ENCODE measurements at places on chromosomes 3 and 15.

GRCh38 chr15:87949151-87949574, 307.4 kb downstream of the NTRK3 start:
- DNase-seq = no peak

DNA sequence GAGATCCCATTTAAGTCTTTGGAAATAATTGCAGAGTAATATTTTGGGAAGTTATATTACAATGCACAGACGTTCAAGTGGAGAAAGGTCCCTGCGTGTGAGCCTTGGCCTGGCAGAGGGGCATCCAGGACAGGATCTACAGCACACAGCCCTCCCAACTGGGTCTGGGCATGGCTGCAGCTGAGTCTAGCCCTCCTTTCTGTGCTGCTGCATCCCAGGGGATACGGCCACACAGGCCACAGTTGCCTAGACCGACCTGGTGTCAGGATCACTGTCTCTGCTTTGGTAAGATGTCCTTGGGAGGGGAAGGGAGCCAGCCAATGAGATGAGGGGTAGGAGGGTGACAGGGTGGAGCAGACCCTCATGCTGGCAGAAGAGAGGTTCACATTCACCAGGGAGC, 46.1 kb downstream of the APBA2 start:
- DNase-seq = no peak

DNA sequence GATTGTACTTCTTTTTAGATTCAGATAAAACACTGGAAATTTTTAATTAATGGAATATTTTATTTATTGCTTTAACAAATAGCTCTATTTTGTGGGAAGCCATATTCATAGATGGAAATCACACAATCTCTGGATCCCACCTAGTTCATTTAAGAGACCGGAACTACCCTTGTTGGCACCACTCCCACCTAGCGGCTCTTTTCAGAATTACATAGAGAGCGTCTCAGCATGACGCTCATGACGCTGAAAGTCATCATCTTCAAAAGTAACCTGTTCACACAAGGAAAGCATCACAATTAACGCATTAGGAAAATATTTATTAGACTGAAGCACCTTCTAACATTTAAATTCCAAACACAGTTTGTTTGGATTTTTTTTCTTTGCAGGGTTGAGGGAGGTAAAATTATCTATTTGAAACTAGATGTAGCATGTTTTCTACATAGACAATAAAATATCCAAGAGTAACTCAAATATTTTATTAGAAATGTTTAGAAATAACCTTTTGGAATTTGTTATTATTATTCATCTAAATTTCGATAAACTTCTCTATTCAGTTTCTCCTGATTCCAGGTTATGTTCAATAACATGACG, 214.9 kb upstream of the ARRDC4 start:
- no peak for DNase-seq

- DNase-seq = no peak
These were observed 32.2 kb downstream of the CFAP20DC start for GRCh38 chr3:59017617-59017984.

DNA sequence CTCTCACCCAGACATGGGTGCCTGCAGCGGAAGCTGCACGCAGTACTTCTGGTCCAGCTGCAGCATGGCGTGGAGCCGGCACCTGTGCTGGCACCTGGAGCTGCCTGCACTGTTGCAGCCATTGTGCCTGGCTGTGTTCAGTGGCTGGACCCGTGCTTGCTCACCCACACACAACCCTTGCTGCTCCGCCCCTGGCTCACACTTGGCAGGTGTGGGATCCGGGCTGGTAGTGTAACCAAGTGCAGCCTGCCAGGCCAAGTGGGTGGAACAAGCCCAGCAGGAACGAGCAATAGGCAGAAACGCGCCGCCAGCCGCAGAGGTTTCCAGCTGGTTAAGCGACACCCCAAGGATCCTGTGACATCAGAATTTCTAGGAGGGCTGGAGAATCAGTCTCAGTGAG, 11.2 kb upstream of the SCAPER start:
- DNase-seq = no peak

DNA sequence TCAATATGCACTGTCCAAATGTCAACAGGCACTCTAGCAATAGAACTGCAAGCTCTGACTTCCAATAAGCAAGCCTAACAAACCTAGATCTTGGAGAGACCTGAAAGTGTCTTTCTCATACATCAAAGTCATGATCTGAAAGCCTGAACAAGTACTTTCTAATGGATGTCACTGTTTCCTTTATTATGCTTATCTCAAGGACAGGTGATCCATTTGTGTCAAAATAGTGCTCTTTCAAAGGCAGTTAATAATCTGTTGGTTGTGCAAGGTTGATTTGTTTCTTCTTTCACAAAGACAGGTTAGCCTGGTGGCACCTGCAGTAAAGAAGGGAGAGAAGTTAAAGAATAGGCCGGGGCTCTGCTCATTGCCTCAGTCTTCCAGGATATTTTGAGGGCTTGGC, 146.8 kb downstream of the EPHB1 start:
- no peak for DNase-seq
